ENCODE measurements at places on chromosomes 5 and 9.

DNA sequence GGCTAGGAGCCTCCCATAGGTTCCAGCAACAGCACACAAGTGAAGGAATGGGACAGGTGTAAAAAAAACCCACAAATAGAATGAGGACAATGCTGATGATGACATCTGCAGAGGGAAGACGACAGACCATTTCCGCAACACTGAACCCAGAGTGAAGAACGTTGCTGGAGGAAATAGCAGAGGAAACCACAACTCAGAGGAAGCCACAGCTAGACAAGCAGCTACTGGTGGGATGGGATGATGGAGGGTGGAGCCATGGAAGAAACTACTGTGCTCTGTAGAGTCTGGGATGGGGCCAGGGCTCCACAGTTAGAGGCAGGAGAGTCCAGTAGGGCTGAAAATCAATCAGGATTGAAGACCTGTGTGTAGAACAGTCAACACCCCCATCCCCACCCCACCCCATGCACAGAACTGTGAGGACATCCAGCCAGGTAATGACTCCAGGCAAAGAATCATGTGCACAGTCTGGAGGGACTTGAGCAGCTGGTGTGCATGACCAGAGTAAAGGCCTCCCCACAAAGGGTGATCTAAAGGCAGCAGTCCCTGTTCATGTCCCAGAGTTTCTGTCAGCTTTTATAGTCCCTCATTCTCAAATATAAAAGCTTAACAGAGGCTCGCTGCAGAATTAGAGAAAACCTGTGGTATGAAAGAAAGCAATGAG, 65.2 kb upstream of the SPIN1 start:
- peak; percentile 10 for DNase-seq

GRCh38 chr5:147939431-147940114, 33.2 kb upstream of the C5orf46 start:
- no peak for DNase-seq

- no peak for DNase-seq
These were observed 301.1 kb downstream of the FAM170A start for GRCh38 chr5:119930490-119930889.

- peak; percentile 66 for DNase-seq
These were observed 546.7 kb upstream of the DMAC1 start for GRCh38 chr9:8346296-8346695.

DNA sequence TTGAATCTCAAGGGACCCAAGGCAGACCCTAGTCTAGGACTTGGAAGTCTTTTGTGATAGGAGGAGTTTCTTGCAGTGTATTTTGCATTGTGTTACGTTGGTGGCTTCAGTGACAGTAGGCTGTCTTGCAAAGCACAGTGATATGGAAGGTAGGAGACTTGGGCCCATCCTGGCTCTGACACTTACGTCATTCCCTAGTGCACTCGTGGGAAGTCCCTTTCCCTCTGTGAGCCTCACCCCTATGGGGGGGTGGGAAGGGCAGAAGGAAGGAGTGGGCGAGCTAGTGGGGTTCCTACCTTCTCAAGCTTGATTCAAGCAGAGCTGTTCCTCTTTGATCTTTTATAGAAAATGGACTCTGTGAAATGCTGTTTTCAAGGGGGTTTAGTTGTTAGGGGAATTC, 9.2 kb upstream of the TEX53 start:
- no peak for DNase-seq

GRCh38 chr9:107919263-107919662, 429.7 kb upstream of the KLF4 start:
- DNase-seq, result no peak

DNA sequence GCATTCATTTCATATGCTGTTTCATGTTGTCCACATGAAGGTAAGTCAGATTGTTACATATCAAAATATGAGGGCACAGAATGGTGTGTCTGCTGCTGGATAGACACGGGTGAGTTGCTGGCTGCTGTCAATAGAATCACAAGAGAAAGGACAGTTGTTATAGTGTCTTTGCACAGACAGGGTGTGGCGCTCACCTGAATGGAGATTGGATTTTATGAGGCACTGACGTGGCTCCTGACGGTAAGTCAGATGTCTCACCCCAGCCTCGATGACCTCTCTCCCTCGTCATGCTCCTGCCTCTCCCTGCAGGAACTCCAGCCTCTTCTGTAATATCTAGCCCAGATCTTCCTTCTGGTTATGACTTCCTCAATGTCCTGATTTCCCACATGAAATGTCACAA, 75.4 kb upstream of the SELENOP start:
- DNase-seq, result no peak

- DNase-seq, result no peak
These were observed 5.4 kb downstream of the NNT start for GRCh38 chr5:43608406-43608805.

- DNase-seq, result peak; percentile 69
These were observed 799.9 kb upstream of the TYRP1 start for GRCh38 chr9:11893331-11893730.

DNA sequence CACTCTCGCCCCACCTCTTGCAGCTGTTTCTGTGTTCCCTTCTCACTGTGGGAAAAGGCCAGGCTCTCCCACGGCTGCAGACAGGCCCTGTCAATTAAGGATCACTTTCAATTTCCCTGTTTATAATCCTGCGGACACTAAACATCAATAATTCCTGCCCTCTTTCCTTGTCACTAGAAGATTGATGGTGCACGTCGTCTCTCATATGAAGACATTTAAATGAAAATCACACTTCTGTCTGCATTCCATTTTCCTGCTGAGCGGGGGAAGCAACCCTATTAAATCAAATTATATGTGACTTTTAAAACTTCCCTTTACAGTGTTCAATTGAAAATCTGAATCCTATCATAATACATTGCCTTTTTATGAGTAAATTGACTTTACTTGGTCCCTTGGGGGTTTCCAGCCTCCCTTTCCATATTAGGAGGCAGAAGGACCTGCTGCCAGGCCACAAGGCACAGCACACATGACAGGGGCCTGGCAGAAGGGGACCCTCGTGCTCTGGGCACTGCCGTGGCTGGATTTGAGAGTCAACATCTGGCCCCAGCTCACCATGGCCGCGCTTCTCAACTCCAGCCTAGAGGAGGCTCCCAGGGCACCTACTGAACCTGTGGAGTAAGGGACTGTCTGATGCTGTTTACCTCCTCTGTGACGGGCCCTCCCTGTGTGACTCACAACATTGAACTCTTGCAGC, 311.0 kb upstream of the IRX4 start:
- DNase-seq, result no peak

- DNase-seq, result no peak
These were observed at the start of gene ECSCR for GRCh38 chr5:139462586-139463276. Gene ECSCR (minus strand): TSS chr5:139462743. CDS start chr5:139462670, 73 bp downstream.

DNA sequence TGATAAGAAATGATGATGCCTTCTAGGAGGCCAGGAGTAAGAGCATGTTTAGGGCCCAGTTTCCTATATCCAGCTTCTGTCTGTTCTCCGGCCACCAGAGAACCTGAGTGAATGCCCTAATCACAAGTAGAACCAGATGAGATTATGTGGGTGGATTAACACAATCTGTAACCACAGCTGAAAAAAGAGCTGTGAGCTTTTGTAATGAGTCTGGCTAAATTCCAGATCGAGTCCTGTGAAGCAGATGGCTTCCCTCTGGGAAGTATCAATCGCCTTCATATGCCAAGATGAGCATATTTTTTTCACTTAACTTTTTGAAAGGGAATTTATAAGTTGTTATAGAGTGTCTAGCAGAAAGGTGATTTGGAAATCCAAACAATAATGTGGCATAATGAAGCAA, 99.8 kb downstream of the NNT start:
- DNase-seq, result peak; percentile 66

GRCh38 chr9:38090170-38090569, 21.1 kb upstream of the SHB start:
- DNase-seq, result no peak

DNA sequence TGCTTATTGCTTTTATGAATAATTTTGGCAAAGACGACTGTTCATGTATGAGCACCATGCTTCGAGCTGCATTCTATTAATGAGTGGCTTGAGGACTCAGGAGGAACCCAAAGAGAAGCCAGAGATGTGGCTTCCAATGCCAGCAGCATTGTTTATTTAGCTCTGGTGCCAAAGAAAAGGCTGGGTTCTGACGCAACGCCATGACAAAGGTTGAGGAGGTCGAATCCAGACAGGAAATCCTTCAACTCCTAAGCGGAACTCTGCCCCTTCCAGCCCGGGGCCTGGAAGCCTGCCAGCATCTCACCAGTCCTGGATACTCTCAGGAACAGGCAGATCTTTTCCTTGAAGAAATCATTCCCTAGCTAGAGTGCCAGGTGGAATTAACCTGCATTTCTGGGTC, 104.4 kb downstream of the ARHGAP26 start:
- DNase-seq, result no peak

DNA sequence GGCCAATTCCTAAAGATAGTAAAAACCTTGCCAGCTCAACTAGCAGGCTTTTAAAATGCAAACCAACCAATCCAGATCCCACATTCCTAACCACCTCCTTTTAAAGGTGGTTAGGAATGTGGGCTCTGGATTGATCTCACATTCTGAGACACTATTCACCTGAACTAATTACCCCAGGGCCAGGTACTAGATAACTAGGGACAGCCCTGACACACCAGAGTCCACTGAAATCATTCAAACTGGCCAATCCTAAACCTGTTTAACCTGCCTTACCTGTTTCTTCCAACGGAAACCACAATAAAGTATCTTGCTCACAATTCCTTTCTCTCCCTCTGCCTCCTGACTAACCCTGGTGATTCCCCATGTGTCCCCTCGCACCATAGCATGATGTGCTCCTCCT, 168.3 kb upstream of the DMAC1 start:
- no peak for DNase-seq

GRCh38 chr5:82601077-82601476, 322.9 kb upstream of the RPS23 start:
- DNase-seq, result no peak

GRCh38 chr9:111237447-111237846, 92.6 kb downstream of the OR2K2 start:
- DNase-seq, result no peak

GRCh38 chr9:97293818-97294217, 13.6 kb upstream of the CCDC180 start:
- DNase-seq, result no peak

GRCh38 chr5:29697785-29698414, 1495.6 kb upstream of the CDH6 start:
- DNase-seq, result no peak

DNA sequence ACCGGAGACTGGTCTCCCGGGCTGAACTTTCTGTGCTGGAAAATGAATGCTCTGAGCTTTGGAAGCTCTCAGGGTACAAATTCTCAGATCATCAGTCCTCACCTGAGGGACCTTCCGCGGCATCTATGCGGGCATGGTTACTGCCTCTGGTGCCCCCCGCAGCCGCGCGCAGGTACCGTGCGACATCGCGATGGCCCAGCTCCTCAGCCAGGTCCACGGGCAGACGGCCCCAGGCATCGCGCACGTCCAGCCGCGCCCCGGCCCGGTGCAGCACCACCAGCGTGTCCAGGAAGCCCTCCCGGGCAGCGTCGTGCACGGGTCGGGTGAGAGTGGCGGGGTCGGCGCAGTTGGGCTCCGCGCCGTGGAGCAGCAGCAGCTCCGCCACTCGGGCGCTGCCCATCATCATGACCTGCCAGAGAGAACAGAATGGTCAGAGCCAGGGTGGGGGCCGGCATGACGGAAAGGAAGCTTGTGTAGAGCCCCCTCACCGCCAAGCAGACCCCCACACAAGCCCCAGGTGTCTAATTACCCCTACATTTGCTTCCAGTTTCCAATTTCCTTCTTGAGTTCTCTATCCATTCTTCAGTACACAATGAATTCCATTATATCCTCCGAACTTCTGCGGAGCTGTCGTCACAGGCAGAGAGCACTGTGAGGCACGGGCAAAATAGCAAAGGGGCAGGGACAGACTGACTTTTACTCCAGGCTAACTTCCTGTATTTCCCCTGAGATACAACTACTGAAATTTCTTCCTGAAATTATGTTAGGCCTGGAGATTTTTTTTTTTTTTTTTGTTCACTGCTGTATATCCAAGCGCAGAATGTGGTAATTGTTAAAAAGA, 23.2 kb downstream of the CDKN2A start:
- no peak for DNase-seq

DNA sequence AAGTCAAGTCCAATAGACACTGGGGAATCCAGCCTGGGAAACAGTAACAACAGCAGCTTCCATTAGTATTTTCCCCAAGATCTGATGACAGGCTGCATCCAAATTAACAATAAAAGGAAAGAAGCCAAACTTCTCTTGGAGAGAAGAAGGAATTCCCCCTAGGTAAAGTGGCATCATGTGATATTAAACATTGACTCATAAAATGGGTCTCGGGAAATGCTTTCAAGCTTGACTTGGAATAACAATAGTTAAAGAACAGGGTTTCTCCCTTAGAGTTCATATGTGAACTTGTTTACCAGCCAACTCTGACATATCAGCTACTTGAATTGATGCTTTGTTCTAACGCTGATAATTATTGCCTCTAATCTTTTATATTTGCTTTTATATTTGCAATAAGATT, 45.4 kb downstream of the ENTREP1 start:
- no peak for DNase-seq

DNA sequence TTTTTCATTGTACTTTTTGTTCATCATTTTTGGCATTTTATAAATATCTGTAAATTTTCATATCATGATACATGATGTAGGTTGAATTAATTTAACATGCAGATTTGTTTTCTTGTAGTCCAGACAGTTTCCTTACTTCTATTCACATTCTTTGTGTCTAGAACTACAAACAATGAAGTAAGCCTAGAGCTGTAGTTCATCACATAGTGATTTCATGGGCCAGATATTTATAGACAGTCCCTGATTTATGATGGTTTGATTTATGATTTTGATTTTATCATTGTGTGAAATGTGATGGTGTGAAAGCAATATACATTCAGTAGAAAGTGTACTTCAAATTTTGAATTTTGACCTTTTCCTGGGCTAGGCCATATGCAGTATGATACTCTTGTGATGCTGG, 139.0 kb downstream of the ARHGEF28 start:
- DNase-seq, result no peak

DNA sequence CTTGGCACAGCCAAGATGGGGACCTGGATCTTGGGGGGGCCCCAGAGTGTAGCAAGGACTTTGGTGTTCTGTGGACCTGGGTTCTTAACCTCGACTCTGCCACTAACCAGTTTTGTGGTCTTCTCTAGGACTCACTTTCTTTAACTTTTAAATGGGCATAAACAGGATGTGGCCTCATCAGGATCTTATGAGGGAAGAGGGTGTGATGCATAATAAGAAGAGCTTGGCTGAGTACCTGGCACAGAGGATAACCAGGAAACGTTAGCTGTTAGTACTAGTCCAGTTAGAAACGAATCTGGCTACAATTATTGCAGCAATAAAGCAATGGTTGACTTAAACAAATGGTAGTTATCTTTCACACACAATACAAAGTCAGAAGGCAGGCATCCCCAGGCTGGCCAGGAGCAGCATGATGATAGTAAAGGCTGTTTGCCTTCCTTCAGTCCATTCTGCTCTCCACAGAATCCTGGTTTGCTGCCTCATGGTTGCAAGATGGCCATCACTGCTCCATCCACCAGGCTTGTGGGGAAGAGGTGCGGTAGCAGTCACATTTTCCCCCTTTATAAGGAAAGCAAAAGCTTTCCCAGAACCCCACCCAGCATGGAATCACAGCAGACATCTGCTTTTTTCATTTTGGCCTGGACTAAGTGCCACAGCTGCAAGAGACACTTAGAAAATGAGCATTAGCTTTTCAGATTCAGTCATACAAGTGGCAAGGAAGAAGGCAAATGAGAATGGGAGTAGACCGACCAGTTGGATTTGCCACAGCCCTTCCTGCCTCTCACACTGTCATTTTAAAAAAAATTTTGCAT, 225.0 kb downstream of the AOPEP start:
- no peak for DNase-seq

- DNase-seq, result no peak
These were observed 423.9 kb downstream of the DMRT2 start for GRCh38 chr9:1473956-1474634.

- no peak for DNase-seq
These were observed 7.7 kb downstream of the FGFR4 start for GRCh38 chr5:177094224-177095087.

Data from fibroblast of skin of left quadriceps (primary cell).